Left hindlimb (tissue), 1 donor: ENCODE measurements at places on chromosomes 5 and 9.
A peak's percentile ranks its signal among the peaks of the same experiment; 100 is the strongest.

- peak; percentile 40 for DNase-seq
These were observed 12.1 kb downstream of the PCDH1 start for GRCh38 chr5:141866096-141866495.

- no peak for DNase-seq
These were observed 298.5 kb upstream of the TLE4 start for GRCh38 chr9:79273311-79273710.

- DNase-seq = no peak
These were observed 25.0 kb downstream of the ABHD17B start for GRCh38 chr9:71886015-71886414.

DNA sequence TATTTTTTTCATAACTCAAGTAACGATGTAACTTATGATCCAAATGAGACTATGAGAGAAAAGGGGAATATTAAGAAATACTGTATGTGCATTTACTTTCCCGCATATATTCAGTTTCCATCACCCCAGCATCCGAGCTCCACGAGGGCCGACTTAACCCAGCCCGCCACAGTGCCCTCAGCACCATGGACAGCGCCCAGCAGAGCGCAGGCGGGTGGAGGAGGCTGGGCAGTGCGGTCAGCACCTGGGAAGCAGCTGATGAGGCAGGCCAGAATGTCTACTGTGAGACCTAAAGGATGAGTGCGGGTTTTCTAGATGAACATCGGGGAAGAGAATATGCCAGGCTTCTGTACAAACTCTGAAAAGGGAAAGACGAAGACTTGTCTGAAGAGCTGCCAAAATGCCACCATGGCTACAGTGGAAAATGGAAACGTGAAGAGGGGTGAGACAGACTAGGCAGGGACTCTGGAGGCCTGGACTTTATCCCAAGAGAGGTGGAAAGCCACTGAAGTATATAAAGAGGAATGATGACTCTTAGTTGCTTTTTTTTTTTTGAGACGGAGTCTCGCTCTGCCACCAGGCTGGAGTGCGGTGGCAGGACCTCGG, 34.5 kb upstream of the MED27 start:
- peak; percentile 73 for DNase-seq

DNA sequence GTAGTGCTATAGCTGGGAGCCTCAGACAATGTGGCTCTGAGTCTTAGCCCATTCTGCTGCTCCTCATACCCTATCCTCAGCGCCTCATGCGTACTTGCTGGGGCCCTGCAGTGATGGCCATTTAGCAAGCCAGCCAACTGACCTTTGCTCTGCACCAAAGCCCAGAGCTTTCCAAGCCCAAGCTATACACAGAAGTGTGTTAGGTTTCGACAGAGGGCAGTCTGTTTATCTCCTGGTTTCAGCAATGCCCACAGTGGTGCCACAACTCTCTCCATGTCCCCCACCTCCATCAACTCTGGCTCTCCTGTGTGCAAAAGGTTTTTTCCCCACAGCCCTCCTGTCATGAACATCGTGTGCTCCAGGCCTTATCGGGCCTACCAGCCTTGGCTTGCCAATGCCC, 16.9 kb downstream of the GNG10 start:
- no peak for DNase-seq

GRCh38 chr5:17118631-17119030, 98.8 kb upstream of the BASP1 start:
- DNase-seq = peak; percentile 54

DNA sequence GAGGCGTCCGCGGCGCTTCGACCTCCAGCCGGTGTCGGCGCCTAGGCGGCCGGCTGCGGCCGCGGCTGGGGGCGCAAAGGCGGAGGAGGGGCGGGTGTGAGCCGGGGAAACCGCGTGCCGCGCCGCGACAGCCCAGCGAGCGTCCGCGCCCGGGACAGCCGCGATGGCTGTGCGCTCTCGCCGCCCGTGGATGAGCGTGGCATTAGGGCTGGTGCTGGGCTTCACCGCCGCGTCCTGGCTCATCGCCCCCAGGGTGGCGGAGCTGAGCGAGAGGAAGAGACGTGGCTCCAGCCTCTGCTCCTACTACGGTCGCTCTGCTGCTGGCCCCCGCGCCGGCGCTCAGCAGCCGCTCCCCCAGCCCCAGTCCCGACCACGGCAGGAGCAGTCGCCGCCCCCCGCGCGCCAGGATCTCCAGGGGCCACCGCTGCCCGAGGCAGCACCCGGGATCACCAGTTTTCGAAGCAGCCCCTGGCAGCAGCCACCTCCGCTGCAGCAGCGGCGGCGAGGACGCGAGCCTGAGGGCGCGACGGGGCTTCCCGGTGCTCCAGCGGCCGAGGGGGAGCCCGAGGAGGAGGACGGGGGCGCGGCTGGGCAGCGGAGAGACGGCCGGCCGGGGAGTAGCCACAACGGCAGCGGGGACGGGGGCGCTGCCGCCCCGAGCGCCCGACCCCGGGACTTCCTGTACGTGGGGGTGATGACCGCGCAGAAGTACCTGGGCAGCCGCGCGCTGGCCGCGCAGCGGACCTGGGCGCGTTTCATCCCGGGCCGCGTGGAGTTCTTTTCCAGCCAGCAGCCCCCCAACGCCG, 605 bp downstream of the CHSY3 start:
- DNase-seq = peak; percentile 49

DNA sequence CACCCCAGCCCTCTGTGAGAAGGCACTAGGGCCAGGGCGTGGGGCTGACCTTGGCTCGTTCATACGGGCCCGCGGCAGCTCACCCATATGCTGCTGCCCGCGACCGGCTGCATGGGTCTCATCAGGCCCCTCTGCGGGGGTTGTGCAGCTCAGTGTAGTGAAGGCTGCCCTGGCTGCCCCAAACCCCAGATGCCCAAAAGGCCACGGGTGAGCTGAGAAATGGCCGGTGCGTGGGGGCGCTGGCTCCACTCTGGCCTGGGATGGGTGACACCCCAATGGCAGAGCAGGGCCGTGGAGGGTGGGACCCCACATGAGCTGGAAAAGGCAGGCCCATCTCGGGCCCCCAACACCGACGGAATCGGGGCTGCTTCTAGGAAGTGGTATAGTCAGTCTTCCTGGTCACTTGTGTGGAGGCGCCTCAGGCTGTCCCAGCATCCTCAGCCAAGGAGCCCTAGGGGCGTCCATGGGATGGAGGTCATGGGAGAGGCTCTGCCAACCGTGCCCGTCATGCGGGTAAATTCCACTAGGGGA, 19.4 kb upstream of the LRRC14B start:
- no peak for DNase-seq

DNA sequence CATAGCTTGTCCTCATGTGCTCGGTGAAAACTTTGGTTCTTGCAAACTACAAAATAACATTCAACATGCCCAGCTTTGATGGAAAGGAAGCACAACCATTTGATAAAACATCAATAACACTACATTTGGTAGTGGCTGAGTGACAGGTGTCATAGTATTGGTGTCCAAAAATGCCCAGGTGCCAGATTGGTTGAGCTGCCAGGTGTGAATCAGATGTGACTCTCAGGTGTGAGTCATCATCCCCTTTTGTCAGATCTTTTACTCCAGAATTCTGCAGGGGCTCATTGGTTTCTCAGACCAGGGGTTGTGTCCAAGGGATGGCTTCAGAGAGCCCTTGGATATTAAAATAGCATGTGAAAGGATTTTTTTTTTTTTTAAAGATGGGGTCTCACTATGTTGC, 22.5 kb upstream of the POMT1 start:
- DNase-seq = no peak

- no peak for DNase-seq
These were observed 151.2 kb downstream of the ERCC6L2 start for GRCh38 chr9:96026655-96027213.

DNA sequence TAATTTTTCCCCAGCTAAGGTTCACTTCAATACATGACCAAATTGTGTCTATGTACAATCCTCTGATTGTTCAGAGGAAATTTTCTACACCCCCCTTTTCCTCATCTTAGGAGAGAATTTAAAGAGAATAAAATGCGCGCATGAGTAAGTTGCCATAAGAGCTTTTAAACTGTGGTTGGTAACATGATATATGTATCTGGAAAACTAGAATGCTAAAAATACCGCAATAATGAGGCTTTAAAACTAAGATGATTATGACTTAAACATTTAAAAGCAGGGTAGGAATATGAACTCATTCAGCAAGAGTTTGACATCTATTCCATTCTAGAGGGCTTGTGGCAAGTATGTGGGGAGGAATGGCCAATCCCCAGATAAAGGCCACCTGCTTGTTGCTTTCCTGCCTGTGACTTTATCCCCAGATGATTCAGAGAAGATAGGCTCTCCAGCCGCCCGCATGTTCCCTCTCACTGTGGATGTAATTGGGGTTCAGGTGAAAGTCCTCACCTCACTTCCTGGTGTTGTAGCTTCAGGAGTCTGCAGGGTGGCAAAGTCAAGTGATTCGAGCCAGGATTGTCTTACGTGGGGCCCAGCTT, 26.5 kb upstream of the BASP1 start:
- DNase-seq = no peak

DNA sequence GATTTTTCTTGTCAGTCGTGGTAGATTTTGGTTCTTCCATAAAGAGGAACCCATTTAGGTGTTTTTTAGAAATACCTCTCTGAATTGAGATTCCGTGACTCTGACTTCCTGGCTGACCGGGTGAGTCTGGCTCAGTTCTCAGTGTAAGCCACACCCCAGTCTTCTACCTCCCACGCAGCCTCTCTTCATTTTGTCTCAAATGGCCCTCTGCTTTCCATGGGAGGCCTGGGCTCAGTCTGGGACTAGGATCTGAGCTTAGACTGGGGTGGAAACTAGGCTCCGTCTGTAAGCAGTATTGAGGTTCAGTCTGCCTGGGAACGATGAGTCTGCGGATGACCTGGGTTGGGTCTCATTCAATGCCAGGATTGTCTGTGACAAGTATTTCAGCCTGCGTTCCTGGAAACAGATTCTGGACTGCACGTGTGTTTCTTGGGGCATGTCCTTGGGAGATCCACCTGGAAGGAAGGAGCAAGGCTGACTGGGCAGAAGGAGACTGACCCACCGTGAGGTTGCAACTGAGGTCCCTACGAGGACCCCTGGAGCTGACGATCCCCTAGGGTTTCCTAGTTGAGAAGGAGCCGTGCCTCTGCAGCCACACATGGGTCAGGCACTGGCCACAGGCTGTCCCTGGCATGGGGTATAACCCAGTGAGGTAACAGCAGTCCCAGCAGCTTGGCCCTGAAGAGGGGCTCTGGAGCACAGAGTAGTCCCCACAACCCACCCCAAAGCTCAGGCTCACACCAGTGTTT, 12.4 kb upstream of the CRB2 start:
- no peak for DNase-seq

GRCh38 chr5:107605596-107606125, 65.1 kb downstream of the EFNA5 start:
- DNase-seq = no peak

GRCh38 chr5:113612060-113612496, 98.6 kb downstream of the YTHDC2 start:
- DNase-seq = no peak

DNA sequence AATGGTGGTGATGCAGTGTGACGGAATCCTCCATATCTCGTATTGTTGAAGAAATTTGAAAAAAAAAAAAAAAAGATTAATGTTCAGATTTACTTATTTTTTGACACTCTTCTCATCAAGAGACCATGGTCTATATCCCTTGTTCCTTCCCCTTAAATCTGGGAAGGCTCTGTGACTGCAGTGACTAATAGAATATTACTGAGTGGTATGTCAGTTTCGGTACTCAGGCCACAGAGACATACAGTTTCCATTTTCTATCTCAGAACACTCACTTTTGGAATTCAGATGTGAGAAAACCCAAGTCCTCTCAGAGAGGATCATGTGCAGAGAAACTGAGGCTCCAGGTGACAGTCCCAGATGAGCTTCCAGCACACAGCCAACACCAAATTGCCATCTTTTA, 1193.5 kb downstream of the DTWD2 start:
- no peak for DNase-seq

- no peak for DNase-seq
These were observed 16.0 kb upstream of the PAPPA start for GRCh38 chr9:116137581-116137980.
